ENCODE measurements at places on chromosomes 2 and 18. TPM values are rescaled to one million over a fixed set of nuclear protein-coding genes. Genes with fewer than 3 reads are reported as not detected.

The RNF138 gene
- 30.7 TPM for total RNA-seq

The CD302 gene
- 28.5 TPM for total RNA-seq

The AKAIN1 gene
- 1.3 TPM for total RNA-seq

The MBOAT2 gene
- total RNA-seq, result 84.3 TPM

The BCL11A gene
- 29.0 TPM for total RNA-seq

The CHMP1B gene
- 65.9 TPM for total RNA-seq
